ENCODE measurements at places on chromosomes 5 and 9. TPM values are rescaled to one million over a fixed set of nuclear protein-coding genes. Genes with fewer than 3 reads are reported as not detected.

DNA sequence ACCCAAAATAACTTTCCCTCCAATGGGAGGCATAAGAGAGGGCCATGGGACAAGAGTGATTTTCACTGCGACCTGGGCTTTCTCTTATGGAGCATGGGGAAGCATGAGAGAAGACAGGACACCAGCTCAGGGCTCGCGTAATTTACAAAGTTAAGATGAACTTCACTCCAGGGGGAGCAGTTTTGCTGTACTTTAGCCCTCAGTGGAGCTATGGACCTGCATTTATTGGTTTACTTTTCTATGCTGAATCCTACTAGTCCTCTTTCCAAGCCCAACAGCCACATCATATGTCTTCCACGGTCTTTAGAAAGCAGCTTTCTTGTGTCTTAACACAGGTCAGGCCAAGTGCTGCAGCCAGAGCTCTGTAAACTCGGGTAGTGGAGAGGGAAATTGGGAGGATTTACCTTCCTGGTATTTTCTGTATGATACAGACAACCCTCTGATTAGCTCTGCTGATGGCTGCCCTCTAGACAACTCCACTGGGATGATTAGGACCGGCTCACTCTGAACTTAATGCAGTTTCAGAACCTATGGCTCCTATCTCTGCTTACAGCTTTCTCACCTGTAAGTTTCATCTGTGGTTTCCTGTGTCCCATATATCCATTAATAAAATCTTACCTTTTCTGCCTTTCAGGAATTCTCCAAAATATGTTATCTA lies 581.0 kb upstream of the RORB start:
- no peak for DNase-seq

DNA sequence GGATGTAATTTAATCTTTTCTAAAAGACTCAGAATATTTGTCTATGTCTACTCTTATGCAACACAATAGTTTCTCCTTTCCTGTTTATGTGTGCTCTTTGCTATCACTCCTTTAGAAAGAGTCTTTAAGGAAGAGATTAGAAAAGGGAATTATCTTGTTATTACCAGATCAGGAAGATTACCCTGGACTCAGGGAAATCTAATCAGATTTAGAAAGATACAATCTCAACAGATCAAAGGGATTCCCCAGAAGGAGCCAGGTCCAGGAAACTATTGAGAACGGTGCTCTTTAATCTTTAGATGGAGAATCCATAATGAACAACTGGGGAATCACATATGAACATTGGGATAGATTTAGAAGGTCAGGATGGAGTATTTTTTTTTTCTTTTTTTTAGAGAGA lies 32.4 kb upstream of the ZFR start:
- no peak for DNase-seq

GRCh38 chr5:159411115-159411514 lies 80.8 kb upstream of the IL12B start:
- no peak for DNase-seq

The SLCO6A1 gene
- total RNA-seq, result not detected

The TMEM252 gene
- total RNA-seq, result not detected

DNA sequence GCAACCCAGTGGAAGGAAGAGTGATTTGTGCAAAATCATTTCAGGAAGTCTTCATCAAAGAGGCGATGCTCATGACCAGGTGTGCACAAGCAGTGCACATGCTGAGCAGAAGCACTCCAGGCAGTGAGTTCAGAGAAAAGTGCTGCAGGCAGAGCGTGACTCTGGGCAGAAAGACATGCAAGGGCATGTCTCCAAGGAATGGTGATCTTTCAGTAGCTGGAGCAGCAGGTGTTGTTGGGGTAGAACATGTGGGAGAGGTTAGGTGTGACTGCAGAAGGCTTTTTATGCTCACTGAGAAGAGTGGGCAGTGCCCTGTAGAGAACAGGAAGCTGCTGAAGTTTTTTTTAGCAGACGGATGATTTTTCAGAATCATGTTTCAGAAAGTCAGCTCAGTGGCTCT lies 545.4 kb upstream of the TLE4 start:
- DNase-seq, result no peak

The GPR150 gene
- total RNA-seq, result 0.54 TPM

GRCh38 chr9:2359891-2360471 lies 261.6 kb upstream of the VLDLR start:
- no peak for DNase-seq

DNA sequence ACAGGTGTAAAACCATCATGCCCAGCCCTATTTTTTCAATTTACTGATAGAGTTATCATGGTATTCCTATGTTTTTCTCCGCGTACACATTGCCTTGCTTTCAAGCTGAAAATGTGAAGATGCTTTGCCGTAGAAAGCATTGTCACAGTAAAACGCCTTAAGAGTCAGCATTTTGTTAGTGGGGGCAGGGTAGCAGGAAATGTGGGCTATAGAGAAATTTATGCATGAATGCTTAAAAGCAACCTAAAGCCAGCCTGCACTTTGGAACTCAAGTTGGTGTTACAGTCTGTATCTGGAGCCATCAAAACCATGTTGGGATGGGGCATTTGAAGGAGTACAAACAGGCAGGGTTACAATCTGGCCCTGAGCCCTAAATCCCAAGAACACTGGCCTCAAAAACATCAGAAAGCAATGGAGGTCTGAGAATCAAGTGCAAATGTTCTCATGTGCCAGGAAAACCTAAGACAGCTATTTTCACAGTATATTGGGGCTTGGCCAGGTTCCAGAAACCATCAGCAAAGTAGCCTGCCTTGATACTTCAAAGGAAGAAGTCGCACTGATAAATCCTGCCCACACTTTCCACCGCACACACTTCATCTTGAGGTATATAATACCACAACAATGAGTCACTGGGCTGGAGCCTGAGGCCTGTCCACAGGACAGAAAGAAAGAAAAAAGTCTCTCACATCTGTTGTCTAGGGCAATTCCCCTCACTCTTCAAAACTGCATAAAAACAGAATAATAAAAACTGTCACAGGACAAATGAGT lies 313.8 kb downstream of the ENC1 start:
- no peak for DNase-seq

GRCh38 chr9:124506931-124507879 lies at the start of gene NR5A1:
Gene NR5A1, minus strand, starts transcription at chr9:124507399. Its CDS starts 4,004 bp downstream, at chr9:124503395.
- DNase-seq, result no peak

- no peak for DNase-seq
These were observed 123.1 kb downstream of the DROSHA start for GRCh38 chr5:31408814-31409213.

DNA sequence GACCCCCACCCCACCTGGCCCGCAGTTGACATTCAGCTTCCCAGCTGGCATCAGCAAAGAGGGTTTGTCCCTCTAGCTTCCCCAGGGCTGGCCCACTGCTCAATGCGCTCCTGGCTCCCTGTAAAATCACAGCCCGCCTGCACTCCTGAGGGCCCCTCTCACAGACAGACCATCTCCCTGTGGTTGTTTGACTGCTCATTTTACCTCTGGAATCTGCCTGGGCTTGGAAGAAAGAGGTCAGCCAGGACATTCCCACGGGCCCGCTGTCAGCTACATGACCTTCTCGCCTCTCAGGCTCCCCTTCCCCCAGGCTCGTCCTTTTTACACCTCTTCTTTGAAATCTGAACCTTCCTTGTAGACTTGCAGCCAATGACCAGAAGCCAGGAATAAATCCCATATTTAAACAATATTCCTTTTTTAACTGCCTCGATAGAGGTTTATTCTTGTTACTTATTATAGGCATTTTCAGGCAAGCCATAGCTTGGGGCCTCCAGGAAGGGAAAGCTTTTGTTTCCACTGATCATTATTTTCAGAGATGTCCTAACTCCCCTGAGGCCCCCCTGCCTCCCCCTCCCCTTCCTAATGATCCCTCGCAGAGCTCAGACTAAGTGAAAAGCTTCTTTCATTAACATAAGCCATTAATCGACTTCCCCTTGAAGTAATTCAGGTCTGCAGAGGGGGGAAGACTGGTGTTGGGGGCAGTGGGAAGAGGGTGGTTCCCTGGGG lies 76.3 kb upstream of the IQGAP2 start:
- no peak for DNase-seq

GRCh38 chr5:83568186-83568585 lies 96.6 kb downstream of the VCAN start:
- DNase-seq, result no peak

- no peak for DNase-seq
These were observed 46.8 kb upstream of the RNF20 start for GRCh38 chr9:101486693-101487442.
